ENCODE measurements at places on chromosomes 5 and 9. TPM values are rescaled to one million over a fixed set of nuclear protein-coding genes. Genes with fewer than 3 reads are reported as not detected.
A peak's percentile ranks its signal among the peaks of the same experiment; 100 is the strongest.

DNA sequence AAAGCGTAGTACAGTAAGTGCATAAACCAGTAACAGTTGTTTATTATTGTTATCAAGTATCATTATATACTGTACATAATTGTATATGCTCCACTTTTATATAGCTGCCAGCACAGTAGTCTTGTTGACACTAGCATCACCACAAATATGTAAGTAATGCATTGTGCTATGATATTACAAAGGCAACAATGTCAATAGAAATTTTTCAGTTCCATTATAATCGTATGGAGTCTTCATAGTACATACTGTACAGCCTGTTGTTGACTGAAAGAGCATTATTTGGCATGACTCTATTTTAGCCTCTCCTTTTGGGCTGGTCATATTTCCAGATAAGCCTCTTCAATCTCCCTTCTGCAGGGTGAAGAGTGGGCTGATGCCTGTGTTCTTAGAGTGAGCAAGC is 40.4 kb downstream of the CFAP95 start:
- no peak for DNase-seq

DNA sequence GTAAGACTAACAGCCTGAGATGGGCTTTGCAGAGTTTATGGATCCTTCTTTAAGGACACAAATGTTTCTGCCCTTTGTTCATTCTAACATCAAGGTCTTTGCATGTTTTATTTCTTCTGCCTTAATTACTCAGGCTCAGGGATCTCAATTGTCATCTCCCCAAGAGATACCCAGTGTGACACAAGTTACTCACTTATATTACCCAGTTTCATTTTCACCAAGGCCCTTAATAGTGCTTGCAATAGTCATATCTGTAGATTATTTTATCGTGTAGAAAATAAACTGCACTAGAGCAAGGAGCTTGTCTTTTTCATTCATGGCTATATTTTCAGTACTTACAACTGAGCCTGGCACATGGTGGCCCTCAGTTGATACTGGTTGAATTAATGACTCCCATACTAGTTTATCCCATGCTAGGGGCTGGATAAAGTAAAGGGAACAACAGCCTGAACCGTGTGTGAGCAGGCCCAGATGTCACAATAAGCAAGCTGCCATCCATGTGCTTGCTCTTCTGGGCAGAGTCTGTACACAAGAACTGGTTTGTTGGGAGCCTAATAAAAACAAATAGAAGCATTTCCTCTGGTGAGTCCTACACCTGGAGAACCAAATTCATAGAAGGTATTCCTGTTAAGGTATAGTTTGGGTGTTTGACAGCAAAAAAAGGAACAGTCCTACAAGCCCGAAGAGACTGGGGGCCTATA is 112.5 kb upstream of the CD180 start:
- no peak for DNase-seq

DNA sequence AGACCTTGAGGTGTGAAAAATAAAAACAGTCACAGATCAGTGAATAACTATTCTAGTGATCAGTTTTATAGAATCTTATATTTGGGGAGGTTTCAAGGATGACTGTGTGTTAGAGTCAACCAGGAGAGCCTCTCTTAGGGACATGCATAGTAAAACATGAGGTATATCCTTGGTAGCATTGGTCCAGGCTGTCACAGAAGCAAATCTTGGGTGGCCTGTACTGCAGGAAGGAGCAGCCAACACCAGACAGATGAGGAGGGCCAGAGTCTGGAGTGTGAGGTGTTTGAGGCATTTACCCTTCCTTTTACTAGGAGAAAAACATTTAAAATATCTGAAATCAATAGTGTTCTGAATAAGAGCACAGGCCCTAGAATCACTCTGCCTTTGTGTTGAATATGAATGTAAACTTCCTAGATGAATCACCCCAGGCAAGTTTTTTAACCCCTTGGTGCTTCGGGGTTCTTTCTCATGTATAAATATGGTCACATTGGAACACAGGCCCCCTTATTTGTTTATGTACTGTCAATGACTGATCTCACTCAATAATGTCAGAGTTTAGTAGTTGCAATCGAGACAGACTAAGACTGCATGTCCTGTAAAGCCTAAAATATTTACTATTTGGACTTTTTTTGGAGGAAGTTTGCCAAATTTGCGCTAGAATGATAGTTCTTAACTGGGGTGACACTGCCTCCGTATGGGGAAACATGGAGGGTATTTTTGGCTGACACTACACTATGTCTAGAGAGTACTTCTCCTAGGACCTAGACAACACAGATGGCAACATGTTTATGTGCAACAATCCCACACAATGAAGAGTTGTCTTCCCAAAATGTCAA is 416.5 kb upstream of the POU5F2 start:
- no peak for DNase-seq

Gene TDRD7
- total RNA-seq, result 4.6 TPM

DNA sequence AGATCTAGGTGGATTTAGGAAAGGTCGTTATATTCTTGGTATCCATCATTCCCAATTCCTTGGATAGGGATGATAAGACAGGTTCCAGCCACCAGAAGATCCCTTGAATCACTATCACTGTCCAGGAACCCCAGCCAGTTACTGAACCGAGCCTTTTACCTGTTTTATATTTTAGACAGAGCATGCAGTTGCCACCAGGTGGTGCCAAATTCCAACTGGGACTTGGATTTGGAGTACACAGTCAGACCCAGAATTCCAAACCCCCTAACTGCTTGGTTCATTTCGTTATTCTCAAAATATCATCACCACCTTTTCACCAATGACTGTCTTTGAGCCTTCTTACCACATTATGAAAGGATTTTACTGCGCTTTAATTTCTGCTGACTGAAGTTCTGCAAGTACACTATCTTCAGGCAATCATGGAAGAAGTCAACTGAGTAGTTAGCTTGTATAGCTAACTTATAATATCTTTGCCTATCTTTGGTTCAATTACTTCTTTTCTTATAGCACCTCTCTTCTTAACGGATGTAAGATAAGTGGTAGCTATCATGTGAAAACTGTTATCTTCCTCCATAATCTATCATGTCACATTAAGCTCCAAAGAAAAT is 191.8 kb downstream of the PRR16 start:
- peak; percentile 1 for DNase-seq

DNA sequence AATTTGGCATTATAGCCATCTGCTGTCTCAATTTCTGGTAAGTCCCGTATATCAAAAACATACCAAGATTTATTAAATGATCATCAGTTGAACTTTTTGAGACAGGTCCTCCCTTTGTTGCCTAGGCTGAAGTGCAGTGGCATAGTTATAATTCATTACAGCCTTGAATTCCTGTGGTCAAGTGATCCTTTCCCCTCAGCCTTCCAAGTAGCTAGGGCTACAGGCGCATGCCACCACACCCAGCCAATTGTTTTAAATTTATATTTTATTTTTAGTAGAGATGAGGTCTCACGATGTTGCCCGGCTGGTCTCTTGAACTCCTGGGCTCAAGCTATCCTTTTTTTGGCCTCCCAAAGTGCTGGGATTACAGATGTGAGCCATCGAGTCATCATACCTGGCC is 418.9 kb downstream of the ARHGEF28 start:
- DNase-seq, result no peak

DNA sequence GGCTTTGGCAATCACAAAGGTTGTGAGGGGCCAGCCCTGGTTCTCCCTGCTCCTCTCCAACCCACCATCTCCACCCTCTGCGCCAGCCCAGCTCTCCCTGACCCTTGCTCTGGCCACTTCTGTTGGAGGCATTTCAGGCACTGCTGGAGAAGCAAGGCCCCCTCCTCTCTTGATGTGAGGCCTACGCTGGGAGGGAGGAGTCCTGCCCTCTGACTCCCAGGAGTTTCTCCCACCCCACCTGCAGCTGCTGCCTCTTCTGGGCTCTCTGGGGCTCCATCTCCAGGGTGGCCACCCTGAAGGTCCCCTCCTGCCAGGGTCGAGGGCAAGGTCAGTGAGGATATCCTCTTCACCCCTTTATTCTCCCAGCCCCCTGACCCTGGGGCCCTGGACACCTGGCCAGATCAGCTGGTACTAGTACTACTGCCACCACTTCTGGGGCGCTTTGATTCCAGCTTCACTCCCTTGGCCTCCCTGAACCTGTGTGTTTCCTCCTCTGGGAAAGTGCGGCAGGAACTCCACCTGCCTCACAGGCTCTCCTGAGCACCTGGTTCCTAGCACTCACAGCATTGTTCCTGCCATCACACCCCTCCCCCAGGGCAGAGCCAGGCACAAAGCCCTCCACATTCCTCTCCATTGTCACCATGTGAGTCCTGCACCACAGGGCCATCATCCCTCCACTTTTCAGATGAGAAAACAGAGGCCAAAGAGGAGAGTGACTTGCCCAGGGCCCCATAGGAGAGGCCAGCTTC is 23.8 kb upstream of the TDRD7 start:
- DNase-seq, result no peak

- DNase-seq, result no peak
These were observed 148.5 kb downstream of the SLIT3 start for GRCh38 chr5:169152453-169152852.

DNA sequence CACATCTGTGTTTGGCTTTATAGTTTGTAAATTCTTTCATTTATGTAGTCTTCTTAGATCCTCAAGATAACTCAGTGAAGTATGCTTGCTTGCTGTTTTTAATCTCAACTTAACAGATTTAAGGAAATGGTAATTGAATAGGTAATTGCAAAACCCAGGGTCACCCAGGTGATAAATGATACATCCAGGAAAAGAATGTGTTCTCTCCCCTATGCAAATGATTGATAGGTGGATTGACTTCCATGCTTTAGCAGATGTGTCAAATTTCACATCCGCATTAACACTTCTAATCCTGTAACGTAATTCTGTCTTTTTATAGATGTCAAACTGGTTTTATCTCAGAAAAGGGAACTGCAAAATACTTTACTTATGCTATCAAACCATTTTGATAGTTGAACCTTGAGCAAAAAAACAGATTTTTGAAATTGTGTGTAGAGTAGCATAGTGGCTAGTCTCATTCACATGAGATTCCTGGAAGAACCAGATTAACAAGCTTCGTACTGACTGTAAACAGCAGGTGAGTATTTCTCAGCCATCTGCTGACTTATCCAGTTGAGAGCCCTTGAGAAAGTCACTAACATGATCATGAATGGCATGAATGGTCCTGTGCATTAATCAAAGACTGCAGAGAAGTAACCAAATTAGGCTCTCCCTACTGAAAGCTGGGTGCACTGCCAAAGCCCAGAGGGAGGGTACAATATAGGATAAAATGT is 86.7 kb upstream of the PAM start:
- DNase-seq, result no peak

- DNase-seq, result peak; percentile 80
These were observed 31.9 kb downstream of the ANKRD33B start for GRCh38 chr5:10595672-10596309.

Gene NACC2
- total RNA-seq, result 2.9 TPM

DNA sequence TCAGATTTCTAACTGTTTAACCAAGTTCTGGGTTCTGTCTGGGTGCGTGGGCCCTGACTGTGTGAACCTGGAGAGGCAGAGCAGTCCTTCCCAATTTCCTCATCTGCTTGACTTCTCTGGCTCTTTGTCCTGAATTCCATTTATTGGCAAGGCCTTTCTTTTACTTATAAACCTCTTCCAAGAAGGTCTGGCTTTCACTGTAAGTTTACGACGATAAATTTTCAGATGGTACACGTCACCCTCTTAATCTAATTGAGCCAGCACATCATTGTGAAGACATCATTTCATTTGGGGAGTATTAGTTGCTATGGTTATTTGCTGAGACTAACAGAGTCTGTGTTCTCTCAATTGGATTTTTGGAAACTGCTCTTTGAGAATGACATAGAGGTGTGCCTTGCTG is 92.4 kb downstream of the ARHGAP26 start:
- peak; percentile 79 for DNase-seq

- DNase-seq, result no peak
These were observed 727 bp downstream of the TRIM7 start for GRCh38 chr5:181204113-181204825.

Gene PCDHGA2
- total RNA-seq, result 3.6 TPM

GRCh38 chr5:1495525-1495897 is 28.2 kb downstream of the LPCAT1 start:
- no peak for DNase-seq

GRCh38 chr5:42943931-42944631 is 96.0 kb downstream of the ANXA2R start:
- DNase-seq, result no peak

DNA sequence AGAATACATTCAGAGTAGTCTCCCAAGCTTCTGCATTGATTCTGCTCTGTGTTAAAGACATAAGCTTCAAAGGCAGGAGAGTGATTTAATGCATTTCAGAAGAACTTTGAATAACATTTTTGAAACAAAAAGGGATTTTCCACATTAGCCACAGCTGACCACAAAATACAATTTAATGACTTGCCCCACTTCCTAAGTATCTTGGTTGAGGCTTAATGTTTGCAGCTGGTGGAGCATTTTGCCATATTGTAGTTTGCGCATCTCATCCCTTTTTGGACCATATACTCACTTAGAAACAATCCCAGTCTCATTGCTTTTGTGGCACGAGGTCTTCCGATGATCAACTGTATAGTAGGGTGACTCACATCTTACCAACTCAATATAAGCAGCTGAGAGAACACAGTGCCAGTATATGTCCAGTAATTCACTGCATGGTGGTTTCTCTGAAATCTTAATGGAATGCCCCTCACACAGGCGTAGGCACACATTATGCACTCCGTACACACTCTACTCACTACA is 455.8 kb upstream of the PTGER4 start:
- DNase-seq, result no peak

- peak; percentile 28 for DNase-seq
These were observed 3.8 kb downstream of the MTMR12 start for GRCh38 chr5:32308946-32309345.

- DNase-seq, result peak; percentile 45
These were observed 8.5 kb upstream of the TNFSF8 start for GRCh38 chr9:114938687-114939575.

Gene GARIN3
- total RNA-seq, result not detected

- DNase-seq, result no peak
These were observed 196.4 kb upstream of the PTGER4 start for GRCh38 chr5:40483316-40483715.

DNA sequence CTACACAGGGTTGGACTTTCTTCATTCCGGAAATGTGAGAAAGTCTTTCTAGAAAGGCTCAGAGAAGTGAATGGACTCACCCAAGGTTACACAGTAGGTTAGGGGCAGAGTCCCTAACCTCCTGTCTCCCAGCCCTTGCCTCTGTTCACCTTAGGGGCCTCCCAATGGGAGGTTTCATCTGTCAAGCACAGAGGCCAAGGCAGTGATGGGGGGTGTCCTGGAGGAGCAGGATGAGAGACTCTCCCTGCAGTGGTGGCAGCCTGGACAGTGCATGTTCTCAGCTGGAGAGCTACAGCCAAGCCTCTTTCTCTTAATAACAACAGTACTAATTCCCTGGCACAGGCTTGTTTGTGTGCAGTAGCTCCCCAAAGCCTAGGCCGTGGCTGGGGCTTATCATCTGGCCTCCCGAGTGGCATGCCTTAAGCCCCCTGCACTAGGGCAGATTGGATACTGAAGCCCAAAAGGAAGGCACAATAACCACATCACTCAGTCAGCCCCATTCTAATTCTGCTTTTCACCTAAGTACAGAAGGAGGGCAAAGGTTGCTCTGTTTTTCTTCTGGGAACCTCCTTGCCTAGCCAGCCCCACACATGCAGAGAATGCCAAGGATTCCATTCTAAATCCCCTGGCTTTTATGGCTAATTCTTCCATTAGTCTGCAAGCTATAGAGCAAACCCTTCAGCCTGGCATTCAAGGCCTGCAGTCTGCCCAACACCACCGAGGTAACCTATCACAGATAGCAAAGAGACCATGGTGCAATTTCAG is 50.2 kb upstream of the XPA start:
- DNase-seq, result no peak

- DNase-seq, result no peak
These were observed 50.1 kb upstream of the PDE4D start for GRCh38 chr5:59943452-59944113.

GRCh38 chr5:30523061-30523460 is 670.4 kb upstream of the CDH6 start:
- no peak for DNase-seq

- no peak for DNase-seq
These were observed 67.6 kb downstream of the TLE4 start for GRCh38 chr9:79639354-79639753.

Measured in skin of body (tissue), 3 donors.